ENCODE measurements at places on chromosomes 7 and 10.

- DNase-seq, result no peak
These were observed 353.8 kb downstream of the GPR37 start for GRCh38 chr7:124411796-124412195.

- DNase-seq, result no peak
These were observed 157.2 kb upstream of the TNRC18 start for GRCh38 chr7:5580714-5581395.

DNA sequence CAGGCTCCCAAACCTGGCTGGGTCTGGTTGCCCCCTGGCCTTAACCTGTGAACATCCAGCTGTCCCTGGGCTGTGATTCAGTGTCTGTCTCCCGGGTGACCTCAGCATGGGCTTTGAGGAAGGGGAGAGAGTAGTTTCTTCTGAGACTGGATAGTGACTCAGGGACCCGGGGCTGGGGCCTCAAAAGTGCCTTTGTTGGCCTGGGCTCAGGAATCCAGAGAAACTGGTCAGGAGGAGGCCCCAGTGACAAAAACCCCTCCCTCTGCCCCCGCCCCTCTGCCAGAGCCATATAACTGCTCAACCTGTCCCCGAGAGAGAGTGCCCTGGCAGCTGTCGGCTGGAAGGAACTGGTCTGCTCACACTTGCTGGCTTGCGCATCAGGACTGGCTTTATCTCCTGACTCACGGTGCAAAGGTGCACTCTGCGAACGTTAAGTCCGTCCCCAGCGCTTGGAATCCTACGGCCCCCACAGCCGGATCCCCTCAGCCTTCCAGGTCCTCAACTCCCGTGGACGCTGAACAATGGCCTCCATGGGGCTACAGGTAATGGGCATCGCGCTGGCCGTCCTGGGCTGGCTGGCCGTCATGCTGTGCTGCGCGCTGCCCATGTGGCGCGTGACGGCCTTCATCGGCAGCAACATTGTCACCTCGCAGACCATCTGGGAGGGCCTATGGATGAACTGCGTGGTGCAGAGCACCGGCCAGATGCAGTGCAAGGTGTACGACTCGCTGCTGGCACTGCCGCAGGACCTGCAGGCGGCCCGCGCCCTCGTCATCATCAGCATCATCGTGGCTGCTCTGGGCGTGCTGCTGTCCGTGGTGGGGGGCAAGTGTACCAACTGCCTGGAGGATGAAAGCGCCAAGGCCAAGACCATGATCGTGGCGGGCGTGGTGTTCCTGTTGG, at the start of gene CLDN4:
Gene CLDN4 (plus strand): TSS at position 316 of the 903 bp plus-strand sequence. CDS start 206 bp downstream, at position 522.
- DNase-seq, result no peak

DNA sequence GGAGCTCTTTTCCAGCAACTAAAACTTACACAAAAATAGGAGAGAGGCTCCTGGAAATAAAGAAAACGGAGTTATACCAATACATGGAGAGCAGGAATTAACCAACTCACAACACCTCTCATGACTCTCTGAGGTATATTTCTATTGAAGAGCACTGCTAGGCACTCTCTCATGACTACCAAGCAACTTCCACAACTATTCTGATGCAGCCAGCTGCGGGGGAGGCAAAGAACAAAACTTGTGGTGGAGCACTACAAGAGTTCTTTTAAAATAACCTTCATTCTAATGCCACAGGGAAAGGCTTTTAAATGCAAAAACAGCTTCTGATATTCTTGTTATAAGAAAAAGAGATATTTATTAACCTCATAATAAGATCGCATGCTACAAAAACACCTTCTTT, 140.7 kb downstream of the SLC25A13 start:
- DNase-seq, result no peak

- DNase-seq, result no peak
These were observed 115.2 kb upstream of the GDF10 start for GRCh38 chr10:47184724-47185330.

DNA sequence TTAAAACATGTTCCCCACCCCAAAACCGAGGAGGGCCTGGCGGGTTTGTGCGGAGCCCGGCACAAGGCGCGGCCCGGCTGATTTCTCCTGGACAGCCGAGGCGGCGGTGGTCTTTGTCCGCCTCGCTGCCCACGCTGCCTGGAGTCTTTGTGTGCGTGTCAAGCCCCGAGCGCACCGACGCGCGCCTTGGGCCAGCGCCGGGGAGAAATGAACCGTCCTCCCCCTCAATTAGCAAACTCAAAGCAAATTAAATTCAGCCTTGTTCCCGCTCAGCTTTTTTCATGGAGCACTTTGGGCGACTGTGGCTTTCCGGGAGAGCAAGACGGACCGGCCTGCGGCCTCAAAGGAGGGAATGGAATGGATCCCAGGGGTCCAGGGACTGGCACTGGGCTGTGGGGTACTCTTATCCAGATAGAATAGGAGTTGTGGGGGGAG, 4.1 kb downstream of the EMX2 start:
- DNase-seq, result no peak

DNA sequence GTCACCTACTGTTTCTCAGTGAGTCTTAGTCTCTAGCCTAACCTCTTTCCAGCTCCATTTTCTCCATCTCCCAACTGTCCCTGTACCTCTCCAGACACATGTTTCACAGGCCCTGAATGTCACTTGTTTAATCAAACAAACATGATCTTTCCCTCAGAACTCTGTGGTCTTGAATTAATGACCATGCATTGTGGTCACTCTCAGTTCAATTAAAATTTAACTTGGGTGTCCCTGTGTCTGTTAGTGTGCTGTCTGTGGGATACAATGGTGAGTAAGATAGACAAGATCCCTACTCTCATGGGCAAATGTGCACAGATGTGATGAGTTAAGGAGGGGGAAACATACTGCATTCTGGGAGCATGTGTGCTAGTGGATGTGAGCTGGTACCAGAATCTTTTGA, 65.0 kb downstream of the RBM33 start:
- DNase-seq, result no peak

- DNase-seq, result no peak
These were observed 38.2 kb upstream of the SLC26A4 start for GRCh38 chr7:107622429-107622828.

- no peak for DNase-seq
These were observed 241.8 kb downstream of the TEX36 start for GRCh38 chr10:125441151-125441550.

GRCh38 chr10:43200538-43201390, 62.5 kb downstream of the CSGALNACT2 start:
- DNase-seq, result no peak

DNA sequence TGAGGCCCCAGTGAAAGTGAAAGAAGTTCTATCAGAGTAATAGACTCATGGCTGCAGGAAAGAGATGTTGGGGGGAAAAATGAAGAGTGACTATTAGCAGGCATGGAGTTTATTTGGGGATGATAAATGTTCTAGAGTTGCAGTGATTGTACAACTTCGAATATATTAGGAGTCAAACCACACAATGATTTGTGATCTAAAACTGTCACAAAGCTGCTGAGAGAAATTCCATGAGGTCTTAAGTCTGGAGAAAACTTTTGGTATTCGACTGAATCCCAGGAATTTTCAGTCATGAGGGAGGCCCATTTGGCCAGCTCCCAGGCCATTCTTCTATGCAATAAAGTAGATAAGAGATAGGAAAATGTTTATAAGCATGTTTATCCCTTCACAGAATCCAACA, 55.9 kb upstream of the UNC5B start:
- DNase-seq, result no peak

GRCh38 chr7:2862831-2863361, 18.8 kb upstream of the GNA12 start:
- DNase-seq, result peak; percentile 17

GRCh38 chr7:84232646-84233045, 38.1 kb upstream of the SEMA3A start:
- no peak for DNase-seq

DNA sequence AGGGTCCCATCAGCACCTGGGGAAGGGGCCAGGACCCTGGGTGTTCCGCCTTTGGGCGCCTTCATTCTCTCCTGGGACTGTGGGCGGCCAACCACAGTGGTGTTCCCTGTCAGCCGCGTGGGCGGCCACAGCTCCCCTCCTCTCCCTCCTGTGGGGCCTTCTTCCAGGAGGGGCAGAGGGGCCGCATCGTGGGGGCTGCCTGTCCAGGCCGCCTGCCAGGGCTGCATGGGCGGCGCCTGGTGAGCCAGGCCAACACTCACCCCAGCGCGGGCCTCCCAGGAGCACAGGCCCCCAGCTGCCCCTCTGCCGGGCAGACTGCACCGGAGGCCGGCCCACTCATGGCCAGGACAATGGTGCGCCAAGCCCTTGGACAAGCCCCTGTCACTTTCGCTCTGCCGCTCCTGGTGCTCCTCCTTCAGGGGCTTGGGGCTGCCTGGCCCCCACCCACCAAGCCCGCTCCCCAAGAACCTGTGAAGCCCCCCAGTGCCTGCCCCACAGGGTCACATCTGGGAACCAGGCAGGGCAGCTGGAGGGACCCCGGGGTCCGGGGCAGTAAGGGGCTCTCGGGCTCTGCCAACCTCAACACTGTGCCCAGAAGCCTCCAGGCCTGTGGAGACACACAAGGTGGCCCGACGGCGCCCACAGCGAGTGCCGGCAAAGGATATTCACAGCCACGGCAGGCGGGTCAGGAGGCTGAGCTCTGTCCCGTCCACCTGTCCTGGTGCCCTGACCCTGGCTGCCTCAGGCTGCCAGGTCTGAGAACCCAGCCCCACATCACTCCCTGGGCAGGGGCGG, 42.8 kb downstream of the AP5Z1 start:
- DNase-seq, result no peak

GRCh38 chr7:28732071-28732869, 225.9 kb downstream of the TRIL start:
- no peak for DNase-seq

- no peak for DNase-seq
These were observed 72.5 kb upstream of the NKX6-2 start for GRCh38 chr10:132858121-132859081.

DNA sequence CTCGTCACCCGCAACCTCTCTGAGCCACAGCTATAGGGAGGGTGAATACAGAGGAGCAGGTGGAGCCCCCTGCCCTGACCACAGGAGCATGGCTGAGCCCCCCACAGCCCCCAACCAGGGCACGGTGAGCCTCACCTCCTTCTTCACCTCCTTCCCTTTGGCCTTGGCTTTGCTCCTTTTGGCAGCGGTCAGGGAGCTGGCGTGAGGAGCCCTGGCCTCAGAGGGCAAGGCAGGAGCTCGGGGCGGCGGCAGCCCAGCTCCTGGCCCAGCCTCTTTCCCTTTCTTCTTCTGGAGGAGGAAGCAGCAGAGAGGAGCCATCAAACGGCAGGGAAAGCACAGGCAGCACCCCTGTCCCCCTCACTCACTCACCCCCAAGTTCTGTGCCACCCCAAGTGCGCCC, 42.2 kb downstream of the SLC29A4 start:
- no peak for DNase-seq

GRCh38 chr10:92146107-92146506, 144.8 kb downstream of the CPEB3 start:
- no peak for DNase-seq

DNA sequence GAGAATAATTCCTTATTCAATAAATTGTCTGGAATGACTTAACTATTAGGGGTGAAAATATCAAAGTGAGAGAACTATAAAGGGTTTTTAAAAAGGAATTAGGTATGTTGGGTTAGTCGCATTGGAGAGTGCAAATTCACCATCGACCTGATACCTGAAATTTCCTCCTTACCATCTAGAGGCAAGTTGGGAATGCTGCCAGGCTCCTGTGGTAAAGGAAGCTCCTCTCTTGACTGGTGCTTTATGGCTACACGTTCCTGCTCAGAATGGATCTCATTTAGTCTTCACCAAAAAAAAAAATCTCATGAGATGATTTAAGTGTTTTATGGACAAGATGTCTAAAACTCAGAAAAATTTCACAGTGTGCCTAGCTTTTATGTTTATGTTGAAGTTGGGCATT, 129.8 kb downstream of the EGFR start:
- DNase-seq, result no peak

DNA sequence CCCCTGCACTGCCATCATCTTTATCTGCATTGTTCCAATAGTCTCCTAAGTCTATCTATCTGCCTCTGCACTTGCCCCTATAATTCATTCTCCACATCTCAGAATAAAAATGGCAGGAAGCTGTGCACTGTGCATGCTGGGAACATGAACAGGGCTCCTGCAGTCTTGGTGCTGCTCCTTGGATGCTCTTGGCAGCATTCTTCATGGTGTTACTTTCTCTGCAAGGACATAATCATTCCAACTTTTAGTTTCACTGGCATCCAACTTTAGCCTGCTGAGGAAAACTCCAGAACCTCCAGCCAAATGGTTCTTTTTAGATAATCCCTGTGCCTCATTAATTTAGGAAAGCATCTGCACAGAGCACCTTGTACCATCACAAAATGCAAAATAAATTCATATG, 208.3 kb downstream of the STK31 start:
- no peak for DNase-seq

GRCh38 chr7:95649546-95649945, 53.2 kb upstream of the PDK4 start:
- DNase-seq, result no peak

DNA sequence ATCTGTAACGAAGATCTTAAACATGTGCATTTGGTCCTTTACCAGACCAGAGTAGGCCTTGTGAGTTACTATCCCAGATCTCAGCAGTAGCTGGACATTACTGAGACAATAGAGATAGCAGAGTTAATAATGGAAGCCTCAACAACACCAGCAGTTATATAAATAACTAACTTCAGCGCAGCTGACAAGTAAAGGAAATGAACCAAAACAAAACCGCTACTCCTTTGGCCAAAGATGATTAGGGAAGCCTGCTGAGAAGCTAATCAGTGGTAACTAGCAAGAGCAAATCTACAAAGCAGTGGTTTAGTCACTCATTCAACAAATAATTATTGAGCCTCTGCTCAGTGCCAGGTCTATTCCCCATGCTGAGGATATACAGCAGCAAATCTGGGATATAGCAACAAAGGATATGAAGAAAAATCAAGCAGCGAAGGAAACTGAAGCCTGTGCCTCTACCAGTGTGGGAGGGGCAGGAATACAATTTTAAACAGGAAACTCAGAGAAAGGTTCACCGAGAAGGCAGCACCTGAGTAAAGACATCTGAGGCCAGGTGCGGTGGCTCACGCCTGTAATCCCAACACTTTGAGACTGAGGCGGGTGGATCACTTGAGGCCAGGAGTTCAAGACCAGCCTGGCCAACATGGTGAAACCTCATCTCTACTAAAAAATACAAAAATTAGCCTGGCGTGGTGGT, 103.6 kb downstream of the ELMO1 start:
- DNase-seq, result no peak

GRCh38 chr7:152699079-152699478, 23.1 kb upstream of the XRCC2 start:
- DNase-seq, result no peak

- DNase-seq, result no peak
These were observed 98.4 kb upstream of the GJD4 start for GRCh38 chr10:35506741-35507140.

GRCh38 chr7:40073239-40073638, 61.2 kb downstream of the MPLKIP start:
- no peak for DNase-seq

- no peak for DNase-seq
These were observed 76.4 kb downstream of the WDR37 start for GRCh38 chr10:1132584-1132983.

GRCh38 chr7:50980411-50980810, 197.7 kb upstream of the GRB10 start:
- no peak for DNase-seq

GRCh38 chr10:102633848-102634247, 10.4 kb upstream of the TRIM8 start:
- DNase-seq, result no peak

- peak; percentile 25 for DNase-seq
These were observed 31.2 kb downstream of the SMNDC1 start for GRCh38 chr10:110273474-110273873.

GRCh38 chr7:29950480-29950879, 39.1 kb downstream of the SCRN1 start:
- DNase-seq, result no peak
